ENCODE measurements at places on chromosomes 16 and 17. TPM values are rescaled to one million over a fixed set of nuclear protein-coding genes. Genes with fewer than 3 reads are reported as not detected.

Gene SLC6A2
- total RNA-seq: not detected

Gene KRTAP4-9
- total RNA-seq: not detected

Gene CCL14
- not detected for total RNA-seq

Gene TP53TG3B
- not detected for total RNA-seq

Gene ZG16
- total RNA-seq: not detected

Gene CBFB
- 131 TPM for total RNA-seq

Gene PDILT
- total RNA-seq: not detected

Gene C16orf46
- total RNA-seq: not detected

Gene BCKDK
- total RNA-seq: 49.3 TPM

Gene GRAPL
- not detected for total RNA-seq

Gene TPSD1
- total RNA-seq: not detected

Gene AATK
- total RNA-seq: not detected

Gene CACNG5
- not detected for total RNA-seq

Gene CACNG3
- total RNA-seq: not detected

- DNase-seq: no peak
These were observed 681 bp upstream of the PLA2G15 start for GRCh38 chr16:68244481-68244902.

DNA sequence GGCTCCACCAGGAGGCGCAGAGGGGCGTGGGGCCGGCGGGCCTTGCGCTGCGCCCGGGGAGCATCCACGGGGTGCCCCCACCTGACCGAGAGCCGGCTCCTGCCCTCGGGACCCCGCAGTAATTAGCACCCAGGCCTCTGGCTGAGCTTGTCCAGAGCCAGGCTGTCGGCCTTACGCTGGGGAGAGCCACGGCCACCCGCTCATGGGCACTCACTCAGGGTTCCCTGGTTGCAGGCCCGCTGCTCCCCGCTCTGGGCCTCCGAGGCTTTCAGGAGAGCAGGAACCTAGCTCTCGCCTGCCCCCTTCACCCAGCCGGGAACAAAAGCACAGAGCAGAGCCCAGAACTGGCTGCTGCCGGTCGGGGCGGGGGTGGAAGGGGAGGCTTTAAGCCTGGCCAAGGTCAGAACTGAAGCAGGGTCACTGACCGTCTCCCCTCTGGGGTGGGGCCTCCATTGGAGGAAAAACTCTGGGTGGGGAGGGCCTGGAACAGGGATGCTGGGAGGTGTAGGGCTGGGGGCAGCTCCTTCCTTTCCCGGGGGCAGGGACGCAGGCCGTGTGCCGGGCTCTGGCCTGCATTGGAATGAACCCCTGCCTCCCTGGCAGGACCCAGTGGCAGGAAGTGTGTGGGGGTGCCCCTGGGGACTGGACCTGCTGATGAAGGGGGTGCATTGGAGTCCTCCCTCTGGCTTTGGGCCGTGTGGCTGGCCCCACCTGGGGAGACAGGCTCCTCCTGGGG is 12.3 kb downstream of the GLIS2 start:
- peak; percentile 90 for DNase-seq

DNA sequence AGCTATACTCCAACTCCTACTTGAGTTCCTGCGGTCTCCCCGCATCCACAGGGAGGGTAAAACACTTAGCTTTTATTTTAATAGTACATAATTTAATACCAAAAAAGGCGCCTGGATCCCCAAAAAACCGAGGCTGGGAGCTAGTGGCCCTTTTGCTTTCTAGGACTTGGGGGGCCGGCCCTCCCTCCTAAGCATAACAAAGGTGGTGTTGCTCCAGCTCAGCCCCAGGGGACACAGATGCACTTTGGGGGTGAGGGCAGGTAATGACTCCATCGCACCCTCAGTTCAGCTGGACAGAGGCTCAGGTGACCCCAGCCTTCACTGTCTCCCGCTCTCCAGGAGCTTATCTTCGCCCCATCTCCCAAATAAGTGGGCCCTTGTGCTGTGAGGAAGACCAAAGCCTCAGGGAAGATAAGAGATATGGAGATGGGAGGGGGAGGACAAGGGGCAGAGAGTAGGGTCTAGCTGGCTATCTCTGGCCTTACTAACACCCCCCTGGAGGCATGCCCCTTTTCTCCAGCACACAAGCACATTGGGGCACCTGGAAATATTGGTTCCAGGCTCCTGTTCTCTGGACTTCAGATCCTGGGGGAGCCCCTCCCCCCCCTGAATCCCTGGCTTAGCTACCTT is 2.8 kb upstream of the NHERF1 start:
- no peak for DNase-seq

DNA sequence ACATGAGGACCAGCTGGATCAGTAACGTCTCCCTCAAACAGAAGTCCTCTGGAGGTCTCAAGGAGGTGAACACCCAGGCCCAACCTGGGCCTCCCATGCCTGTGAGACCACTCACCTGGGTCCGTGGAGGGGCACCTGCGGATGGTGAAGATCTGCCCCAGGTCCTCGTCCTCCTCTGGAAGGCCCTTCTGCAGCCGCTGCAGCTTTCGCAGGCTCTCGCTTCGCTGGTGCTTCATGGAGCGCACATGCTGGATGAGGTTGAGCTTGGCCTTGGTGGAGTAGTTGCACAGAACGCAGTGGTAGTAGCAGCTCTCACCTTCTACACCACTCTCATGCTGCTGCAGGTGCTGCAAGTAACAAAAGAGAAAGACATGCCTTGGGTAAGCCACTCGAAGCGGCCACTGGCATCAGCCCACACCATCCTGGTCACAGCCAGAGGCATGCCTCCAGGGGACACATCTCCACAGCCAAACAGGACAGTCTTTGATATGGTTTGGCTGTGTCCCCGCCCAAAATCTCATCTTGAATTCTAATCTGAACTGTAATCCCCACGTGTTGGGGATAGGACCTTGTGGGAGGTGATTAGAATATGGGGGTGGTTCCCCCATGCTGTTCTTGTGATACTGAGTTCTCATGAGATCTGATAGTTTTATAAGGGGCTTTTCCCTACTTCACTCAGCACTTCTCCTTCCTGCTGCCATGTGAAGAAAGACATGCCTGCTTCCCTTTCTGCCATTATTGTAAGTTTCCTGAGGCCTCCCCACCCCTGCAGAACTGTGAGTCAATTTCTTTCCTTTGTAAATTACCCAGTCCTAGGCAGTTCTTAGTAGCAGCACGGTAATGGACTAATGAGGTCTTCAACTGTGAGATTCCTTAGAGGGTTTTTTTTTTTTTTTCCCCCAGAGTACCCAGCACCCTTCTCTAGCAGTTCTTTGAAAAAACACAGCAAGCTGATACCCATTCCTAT is 158.0 kb downstream of the ZFHX3 start:
- no peak for DNase-seq

- no peak for DNase-seq
These were observed 11.0 kb upstream of the NFATC3 start for GRCh38 chr16:68073902-68074760.

DNA sequence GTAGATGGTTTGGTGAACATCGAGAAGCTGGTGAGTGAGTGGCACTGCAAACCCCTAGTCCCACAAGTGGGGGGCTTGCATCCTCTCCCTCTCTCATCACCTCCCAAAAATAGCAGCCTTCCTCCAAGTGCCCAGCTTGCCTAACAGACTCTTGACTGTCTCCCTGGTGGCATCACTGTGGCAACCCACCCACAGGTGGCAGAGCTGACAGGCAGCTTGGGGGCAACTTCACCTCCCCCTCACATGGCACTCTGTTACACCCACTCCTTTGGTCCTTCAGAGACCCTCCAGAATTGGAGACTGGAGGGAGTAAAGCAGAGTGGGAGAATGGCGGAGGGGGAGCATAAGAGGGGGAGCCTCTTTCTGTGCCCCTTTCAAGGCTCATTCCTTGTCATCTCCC is 15.7 kb downstream of the RAPGEFL1 start:
- DNase-seq: no peak

- DNase-seq: no peak
These were observed 10.4 kb downstream of the CARD14 start for GRCh38 chr17:80180192-80180591.

DNA sequence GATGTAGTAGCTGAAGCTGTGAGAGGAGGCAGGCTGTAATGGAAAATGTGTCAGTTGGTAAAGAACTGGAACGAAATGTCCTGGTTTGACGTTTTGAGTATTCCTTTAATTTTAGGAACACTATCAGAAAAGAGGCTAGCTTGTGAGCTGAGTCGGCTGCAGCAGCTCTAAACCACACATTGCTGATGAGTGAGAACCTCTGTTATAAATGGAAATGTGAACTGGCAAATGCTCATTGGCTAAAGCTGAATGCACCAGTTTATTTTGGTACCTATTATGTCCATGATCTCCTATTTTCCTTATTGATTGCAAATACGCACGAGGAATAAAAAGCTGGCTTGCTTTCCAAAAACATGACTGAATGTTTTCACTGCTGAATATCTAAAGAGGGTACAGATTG is 11.0 kb upstream of the WIPI1 start:
- DNase-seq: no peak

DNA sequence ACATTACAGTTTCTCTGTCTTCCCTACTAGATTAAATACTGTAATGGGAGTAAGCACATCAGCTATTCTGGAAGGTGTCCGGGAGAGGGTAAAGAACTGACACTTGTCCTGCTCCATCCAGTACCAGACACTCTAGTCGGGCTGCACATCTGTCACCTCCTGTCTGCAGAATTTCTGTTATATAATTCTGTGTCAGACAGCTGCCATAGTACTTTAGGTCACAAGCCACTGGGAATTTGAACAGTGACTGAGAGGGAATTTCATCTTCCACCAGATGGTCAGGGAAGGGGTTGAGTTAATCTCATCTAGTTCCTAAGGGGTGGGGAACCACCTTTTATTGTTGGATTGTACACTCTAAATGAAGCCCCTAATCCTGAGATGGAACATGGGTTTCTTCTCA is 58.6 kb upstream of the NUDT7 start:
- DNase-seq: no peak

- peak; percentile 96 for DNase-seq
These were observed 23.6 kb upstream of the FZD2 start for GRCh38 chr17:44533533-44534246.

- DNase-seq: peak; percentile 12
These were observed 160.6 kb downstream of the TANC2 start for GRCh38 chr17:63126607-63127006.

- DNase-seq: no peak
These were observed 39.3 kb upstream of the CCDC182 start for GRCh38 chr17:57784226-57784895.

DNA sequence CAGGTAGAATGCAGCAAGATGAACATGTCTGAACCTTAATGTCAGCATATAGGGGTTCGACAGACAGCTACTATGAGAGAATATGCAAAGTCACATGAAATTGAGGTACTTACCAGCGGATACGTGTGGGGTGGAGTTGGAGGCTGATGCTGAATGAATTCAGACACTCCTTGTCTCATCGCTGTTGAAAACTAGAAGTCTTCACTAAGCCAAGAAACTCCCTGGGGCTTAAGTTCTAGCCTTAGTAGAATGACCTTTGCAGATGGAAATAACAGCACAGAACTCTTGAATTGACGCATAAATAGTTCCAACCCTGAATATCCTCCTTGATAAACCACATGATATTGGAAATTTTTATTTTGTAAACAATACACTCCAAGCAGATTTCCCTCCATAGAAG is 32.9 kb upstream of the MYOCD start:
- no peak for DNase-seq

- DNase-seq: peak; percentile 57
These were observed 13.2 kb upstream of the AURKB start for GRCh38 chr17:8223356-8224126.

DNA sequence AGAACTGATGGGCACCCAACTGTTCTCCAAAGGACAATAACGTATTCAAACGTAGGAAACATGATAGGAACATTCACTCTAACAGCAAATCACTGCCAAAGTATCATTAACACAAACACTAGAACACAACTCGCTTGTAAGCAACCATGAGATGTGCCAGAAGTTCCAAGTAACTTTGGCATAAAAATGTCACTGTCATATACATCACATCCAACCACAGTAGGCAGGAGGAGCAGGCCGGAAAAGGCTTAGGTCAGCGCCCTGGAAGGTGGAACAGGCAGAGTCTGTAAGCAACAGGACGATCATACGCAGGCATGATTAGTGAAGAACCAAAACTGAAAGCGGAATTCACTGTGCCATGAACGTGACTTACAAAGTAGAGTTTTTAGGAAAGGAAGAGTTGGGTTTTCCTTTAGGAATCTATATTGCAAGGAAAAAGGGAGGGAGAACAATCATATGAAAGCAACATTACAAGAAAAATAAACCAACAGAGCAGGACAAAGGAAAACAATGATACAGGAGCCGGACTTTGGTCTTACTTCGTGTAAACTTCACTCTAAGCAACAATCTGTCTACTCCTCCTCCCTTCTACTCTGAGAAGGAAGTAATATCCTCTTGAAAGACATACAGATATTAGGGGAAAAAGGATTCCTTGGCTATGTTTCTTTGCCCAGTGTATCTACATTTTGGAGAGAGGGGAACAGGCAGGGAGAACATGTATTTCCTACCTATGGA is 52.3 kb downstream of the YWHAE start:
- no peak for DNase-seq

DNA sequence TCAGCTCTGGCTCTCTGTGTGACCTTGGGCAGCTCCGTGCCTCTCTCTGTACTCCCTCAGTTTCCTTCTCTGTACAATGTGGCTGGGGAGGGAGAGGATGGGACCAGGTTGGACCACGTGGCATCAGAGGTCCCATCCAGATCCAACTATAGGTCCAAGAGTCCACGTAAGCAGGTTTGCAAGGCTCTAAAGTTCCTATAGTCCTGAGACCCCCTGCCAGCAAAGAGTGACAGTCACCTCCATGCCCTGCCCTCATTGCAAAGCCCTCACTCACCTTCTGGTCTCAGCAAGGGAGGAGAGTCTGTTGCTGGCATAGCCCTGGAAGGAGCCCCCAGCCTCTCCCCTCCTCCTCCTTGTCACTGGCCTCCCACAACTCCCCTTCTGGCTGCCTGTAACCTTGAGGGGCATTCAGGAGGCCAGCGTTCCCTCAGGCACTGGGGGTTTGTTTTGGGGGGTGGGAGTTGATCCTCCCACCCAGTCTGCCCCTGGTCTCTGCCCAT is 6.1 kb upstream of the DRC7 start:
- no peak for DNase-seq

- DNase-seq: no peak
These were observed 401.4 kb upstream of the C16orf82 start for GRCh38 chr16:26665166-26665939.
